ENCODE measurements at places on chromosomes 16 and 17.

GRCh38 chr16:79294568-79294967 is 306.0 kb downstream of the MAF start:
- DNase-seq: no peak

GRCh38 chr17:79990704-79991103 is 45.0 kb downstream of the TBC1D16 start:
- no peak for DNase-seq

- no peak for DNase-seq
Observed at GRCh38 chr16:9791556-9791955, 390.7 kb downstream of the GRIN2A start.

DNA sequence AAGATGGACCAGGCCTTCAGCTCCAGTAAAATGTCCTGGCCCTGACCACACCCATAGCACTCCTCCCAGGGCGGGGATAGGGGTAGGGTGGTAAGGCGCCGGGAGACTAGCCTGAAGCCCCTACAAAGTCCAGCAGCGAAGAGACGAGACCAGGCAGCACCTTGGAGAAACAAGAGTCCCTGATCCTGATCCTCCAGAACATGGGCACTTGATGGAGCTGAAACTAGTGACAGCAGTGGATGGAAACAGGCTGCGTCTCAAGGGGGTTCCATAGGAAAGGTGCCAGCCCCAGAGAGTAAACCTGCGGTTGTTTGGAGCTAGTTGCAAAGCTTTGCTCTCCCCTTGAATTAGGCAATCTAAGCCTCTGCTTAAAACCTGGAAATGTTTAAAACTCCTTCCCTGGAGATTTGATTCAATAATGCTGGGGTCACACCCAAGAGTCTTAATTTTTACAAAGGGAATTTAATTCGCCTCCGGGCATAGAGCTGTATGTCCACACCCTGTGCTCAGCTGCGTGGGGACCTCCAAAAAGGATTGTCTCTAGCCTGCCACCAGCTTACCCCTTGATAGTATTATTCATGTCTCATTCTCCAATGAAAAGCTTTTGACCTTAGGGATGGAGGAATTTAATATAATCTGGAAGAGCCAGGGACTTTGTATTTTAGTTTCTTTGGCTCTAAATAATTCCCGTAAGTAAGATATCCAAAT is 258.6 kb downstream of the PMP22 start:
- DNase-seq: no peak

DNA sequence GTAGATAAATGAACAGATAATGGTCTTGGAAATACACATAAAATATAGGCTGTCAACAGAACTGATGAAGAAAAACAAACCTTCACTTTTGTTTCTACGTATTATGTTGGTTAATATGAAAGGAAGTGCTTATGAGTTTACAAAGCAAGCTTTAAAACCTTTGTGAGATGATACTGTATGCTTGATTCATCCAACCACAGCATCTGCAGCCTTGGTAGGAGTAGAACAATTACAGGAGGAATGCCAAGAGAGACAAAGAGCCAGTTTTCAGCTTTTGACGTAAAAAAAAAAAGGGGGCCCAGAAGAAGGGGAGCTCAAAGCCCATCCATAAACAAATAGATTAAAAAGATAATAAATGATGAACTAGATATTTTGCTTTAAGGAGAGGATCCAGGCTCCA is 13.3 kb downstream of the FAM20A start:
- DNase-seq: no peak

GRCh38 chr17:35666967-35667532 is 64.4 kb upstream of the RASL10B start:
- no peak for DNase-seq

GRCh38 chr16:62638964-62639870 is 603.0 kb upstream of the CDH8 start:
- no peak for DNase-seq

DNA sequence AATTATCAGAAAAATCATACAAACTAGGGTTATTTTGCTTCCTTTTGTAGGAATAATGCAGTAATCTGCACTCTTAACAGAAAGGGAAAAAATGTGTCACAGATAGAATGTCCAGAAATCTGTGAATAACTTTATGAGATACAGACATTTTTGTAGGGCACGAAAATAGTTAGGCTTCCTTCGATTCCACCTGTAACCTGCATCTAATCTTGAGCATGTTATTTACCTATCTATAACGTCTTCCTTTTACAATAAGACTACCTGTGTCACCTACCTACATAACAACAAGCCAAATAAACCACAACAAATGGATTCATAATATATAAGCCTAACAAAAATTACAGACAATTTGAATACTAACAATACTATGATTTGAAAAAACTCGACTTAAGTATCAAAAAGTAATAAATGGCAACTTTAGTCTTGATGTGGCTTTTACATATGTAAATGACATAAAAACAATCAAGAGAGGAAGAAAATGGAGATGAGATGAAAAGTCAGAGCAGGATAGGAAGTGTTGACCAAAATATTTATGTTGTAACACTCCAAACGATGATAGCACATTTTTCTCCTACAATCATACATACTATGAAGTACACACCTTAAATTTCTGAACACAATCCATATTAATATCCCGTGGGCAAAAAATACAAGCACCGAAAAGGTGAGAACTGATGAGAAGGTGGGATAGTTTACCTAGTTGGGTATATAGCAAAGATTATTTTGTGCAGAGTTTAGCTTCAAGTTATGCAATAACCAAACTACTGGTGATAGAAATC is 2.5 kb downstream of the STAT5B start:
- DNase-seq: no peak

- DNase-seq: no peak
Observed at GRCh38 chr17:78170692-78171590, 2.6 kb downstream of the SYNGR2 start.

DNA sequence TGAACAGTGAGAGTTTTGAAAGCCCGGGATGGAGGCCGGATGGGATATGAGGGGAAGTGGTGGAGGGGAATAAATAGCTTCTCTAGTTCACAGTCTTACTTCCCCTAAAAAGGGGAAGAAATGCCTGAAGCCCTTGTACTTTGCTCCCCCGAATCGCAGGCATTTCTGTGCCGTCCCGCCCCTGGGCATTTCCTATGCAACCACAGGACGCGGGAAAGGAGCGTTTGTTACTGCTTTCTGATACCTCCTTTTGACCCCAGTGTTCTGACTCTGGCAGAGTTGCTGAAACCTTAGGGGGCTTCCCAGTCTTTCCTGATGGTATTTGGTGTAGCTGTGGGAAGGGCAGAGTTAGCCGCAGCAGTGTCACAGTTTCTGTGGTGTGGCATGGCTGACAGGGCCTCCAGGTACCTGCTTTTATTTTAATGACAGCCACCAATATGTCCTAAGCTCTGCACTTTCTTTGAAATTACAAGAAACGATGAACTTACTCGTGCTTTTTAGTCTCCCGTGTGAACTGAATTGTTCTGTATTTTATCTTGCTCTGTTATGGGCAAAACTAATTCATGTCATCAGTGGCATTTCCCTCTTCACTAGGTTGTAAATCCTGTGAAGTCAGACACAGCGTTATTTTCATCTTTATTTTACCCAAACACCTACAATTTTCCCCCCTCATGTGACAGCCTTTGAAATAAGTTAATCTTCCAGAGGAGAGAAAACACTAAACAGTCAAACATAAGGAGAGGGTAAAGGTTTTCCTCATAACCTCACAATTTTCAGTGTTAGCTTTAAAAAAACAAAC is 27.1 kb downstream of the USP10 start:
- DNase-seq: no peak

DNA sequence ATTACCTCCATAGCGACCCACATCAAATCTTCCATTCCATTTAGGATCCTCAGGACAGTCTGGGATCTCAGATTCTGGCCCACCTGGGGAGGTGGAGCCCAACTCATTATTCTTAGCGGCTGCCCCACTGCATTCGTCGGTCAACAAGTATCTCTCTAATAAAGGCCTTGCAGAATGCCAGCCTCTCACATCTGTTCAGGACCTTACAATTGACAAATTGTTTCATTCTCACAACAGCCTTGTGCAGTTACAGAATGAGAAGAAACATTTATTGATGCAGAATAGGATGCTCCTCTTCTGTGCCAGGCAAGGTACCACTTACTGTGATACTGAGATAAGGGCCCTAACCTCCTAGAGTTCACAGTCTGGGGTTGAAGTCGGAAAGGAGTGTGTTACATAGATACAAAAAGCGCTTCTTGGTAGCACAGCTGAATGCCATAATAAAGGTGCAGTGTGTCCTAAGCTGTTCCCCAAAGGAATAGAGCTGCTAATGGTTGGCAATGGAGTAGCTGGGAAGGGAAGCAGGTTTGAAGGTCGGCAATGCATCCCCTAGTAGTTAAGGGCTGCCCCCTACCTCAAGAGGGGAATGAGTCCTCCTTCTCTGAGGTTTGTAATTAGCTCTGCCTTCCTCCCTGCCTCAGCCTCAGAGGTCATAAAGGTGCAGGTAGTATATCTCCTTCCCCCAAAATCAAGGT is 2.3 kb upstream of the MPP2 start:
- DNase-seq: no peak

DNA sequence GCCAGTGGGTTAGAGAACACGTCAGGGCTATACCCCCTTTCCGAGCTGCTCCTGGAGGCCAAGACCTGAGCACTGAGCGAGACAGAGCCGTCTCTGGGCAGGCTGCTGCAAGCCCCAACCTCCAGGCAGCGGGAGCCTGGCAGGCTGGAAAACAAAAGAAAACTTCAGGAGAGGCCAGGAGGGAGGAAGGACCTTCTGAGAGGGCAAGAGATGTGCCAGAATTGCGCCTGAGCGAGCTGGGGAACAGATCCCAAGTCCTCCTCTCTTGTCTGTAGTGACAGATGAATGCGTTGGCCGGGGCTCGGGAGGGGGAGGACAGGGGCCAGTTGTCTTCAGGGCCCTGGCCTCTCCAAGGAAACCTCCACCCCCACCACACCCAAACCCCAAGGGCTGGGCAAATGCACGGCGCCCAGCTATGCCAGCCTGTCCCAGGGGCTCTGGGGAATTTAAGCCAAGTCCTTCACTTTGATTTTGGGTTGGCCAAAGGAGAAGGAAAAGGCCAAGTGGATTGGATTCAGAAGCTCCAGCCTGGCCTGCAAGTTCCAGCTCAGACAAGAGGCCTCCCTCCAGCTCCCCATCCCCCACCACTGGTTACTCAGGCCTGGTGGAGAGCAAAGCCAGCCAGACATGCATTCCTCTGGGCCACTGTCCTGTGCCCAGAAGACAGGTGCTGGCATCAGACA is 18.1 kb downstream of the SDK2 start:
- no peak for DNase-seq

- DNase-seq: no peak
Observed at GRCh38 chr17:21019976-21020586, 22.7 kb downstream of the USP22 start.

DNA sequence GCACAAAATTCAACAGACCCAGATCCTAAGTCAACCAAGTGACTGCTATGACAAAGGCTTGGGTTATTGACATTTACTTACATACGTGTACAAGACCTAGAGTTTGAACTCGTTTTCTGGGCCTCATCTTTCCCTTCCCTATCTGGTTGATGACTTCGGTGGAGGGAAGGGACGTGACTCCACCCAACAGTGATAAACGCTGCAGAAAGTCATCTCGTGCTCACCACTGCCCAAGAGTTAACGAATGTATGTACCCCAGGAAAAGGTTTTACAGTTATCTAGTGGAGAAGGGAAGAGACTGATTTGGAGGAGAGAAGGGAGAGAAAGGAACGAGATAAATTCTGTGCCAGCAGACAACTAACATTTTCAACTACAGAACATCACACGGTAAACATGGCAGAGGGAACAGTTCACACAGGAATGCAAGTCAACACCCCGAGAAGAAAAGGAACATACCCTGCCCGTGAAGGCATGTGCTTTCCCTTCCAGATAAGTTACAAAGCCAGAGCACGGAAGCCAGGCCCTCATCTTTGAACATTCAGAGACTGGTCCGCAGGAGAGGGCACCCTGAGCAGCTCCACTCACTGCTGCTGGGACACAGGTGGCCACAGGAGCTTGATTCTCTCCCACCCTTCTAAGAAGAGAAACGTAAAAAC is 13.9 kb upstream of the CYTH1 start:
- no peak for DNase-seq

DNA sequence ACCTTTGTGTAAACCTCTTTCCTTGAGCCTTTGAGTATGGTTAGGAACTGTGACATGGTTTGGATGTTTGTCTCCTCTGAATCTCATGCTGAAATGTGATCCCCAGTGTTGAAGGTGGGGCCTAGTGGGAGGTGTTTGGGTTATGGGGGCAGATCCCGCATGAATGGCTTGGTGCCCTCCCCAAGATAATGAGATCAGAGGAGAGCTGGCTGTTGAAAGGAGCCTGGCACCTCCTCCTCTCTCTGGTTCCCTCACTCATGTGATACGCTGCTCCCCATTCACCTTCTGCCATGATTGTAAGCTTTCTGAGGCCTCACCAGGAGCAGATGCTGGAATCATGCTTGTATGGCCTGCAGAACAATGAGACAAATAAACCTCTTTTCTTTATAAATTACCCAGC is 1110.2 kb downstream of the CDH11 start:
- no peak for DNase-seq

GRCh38 chr16:71500964-71501363 is 11.8 kb upstream of the ZNF19 start:
- DNase-seq: no peak

DNA sequence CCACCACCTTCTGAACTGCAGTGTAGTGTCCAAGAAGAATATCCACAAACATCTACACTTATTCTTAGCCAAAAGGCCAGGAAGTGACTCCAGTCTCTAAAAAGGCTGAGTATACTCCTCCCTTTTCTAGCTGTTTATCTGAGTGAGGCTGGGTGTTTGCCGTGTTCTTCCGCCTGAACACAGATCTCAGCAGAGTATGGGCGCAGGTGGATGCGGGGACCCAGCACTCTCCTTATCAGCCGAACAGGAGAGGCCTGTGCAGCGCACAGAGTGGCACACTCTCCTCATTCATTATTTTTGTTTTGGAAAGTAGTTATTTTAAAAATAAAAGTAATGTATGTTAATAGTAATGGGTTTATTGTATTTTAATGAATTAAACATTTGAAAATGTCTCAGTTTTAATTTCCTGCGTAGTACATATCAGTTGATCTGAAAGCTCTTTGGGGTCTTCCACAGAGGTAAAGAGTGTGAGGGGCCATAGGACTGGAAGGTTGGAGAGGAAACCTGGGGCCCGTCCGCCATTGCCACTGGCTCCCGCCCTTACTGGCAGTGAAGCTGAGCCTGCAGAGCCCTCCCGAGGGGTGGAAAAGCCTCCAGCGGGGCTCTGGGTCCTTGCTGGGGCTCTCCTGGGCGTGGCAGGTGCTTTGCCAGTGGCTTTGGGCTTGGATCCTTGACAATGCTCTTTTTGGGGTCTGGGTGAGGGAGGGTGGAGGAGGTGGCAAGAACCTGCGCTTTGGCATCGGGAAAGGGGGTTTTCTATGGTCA is 53.8 kb downstream of the PDPK1 start:
- DNase-seq: no peak

DNA sequence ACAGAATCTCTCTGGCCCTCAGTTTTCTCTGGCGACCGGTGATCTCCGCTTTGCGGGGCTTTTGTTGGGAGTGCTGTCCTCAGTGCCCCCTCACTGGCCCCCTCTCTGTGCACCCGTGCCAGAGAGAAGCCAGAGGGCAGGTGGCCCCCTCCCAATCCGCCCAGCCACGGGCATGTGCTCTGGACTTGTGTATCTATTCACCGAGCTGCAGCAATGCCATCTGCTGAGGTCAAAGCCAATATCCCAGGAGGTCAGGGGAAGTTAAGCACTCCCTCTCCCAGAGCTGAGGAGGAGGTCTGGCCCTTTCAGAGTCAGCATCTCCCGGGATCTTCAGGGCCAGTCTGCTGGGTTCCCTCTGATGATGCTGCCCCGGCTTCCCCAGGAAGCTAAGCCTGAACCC is 5.1 kb downstream of the CACNG5 start:
- no peak for DNase-seq

- DNase-seq: no peak
Observed at GRCh38 chr16:66490774-66491715, 58.9 kb downstream of the TK2 start.

Data from lung (tissue), 17 donors.